ENCODE measurements at places on chromosomes 7 and 10. TPM values are rescaled to one million over a fixed set of nuclear protein-coding genes. Genes with fewer than 3 reads are reported as not detected.

Gene NYAP1
- polyA plus RNA-seq, result 0.88 TPM

Gene HEPACAM2
- 4.7 TPM for polyA plus RNA-seq

Gene ZNF425
- polyA plus RNA-seq, result 0.89 TPM

Gene FAM221A
- polyA plus RNA-seq, result not detected

Gene POLR2J
- 180 TPM for polyA plus RNA-seq

Gene SMURF1
- polyA plus RNA-seq, result 12.6 TPM

Gene LIPN
- polyA plus RNA-seq, result not detected

Gene OR2A1
- polyA plus RNA-seq, result not detected

Gene HMX3
- polyA plus RNA-seq, result 20.5 TPM

Gene ATG9B
- polyA plus RNA-seq, result 2.7 TPM

Gene AGAP5
- 6.8 TPM for polyA plus RNA-seq

Gene SAMD9L
- polyA plus RNA-seq, result 0.32 TPM

Gene AMZ1
- polyA plus RNA-seq, result not detected

Gene OPALIN
- polyA plus RNA-seq, result not detected

Gene RAMP3
- polyA plus RNA-seq, result not detected

Gene PIK3CG
- polyA plus RNA-seq, result 10.7 TPM

Gene SPDYE3
- polyA plus RNA-seq, result not detected

Gene CDC14C
- polyA plus RNA-seq, result not detected

Measured in K562 (cell line).